ENCODE measurements at places on chromosomes 11 and 22.

DNA sequence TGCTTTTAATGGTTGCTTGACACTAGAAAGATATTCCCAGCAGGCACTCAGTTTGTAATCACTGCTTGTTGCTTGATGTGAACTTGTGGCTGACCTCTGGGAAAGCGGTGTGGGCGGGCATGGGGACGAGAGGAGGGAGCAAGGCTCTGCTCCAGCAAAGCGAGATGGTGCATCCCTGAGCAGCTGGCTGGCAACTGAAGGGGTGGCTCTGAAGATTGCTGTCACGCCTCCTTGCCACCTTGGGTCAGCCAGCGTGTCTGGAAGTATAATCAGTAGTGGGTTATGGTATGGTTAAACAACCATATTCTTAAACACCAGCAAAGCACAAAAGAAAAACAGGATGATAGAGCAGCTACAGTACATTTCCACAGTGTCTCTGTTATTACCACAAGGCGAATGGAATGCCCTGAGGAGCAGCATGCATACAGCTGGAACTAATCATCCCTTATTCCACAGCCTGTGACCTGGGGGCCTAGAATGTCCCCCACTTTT, 124.5 kb downstream of the TRIM44 start:
- DNase-seq = no peak

DNA sequence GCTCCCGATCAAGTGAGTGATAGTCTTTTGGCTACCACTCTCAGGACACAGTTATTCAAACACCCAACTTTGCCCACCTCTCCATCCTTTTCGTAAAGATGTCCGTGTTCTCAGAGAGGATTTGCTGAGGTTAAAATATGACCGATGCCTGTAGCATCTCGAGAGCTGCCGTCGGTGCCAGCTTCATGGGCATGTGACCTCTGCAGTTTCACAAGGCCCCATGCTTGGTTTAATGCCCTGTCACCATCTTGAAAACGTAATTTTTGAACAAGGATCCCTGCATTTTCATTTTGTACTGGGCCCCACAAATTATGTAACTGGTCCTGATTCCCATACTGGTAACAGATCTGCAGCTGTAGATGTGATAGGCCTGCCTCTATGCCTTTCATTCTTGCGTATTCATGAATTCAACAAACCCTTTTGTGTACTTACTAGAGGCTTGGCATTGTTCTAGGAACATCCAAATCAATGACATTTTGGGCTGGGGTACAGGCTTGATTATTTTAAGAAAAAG, 85.1 kb downstream of the BMAL1 start:
- no peak for DNase-seq

DNA sequence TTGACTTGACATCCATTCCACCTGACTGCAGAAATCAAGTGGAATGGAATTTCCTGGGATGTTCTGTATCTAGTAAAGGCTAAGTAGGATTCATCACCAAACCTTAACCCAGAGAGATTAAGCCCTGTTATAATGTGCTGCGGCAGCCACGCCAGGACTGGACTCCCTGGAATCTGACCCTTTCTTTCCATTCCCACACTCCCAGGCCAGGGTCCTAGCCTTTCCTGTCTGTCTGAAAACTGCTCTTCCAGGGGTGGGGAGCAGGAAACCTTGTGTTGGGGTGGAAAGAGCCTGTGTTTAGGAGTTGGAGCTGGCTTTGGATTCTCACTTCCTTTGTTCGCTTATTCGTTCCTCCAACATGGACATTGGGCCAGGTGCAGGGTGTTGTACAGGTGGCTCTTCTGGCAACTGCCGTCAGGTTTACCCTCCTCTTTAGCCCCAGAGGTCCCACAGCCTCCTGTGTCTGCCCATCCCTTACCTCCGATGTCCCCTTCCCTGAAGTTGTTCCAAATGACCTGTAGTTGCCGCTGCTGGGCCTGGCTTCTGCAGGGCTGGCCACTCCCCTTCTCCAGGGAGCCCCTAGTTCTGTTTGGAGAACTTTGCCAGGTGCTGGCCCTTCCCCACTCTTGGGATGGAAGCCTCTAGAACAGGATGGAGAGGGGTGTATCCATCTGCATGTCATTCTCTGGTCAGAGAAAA, 20.5 kb upstream of the PARVB start:
- DNase-seq = no peak

DNA sequence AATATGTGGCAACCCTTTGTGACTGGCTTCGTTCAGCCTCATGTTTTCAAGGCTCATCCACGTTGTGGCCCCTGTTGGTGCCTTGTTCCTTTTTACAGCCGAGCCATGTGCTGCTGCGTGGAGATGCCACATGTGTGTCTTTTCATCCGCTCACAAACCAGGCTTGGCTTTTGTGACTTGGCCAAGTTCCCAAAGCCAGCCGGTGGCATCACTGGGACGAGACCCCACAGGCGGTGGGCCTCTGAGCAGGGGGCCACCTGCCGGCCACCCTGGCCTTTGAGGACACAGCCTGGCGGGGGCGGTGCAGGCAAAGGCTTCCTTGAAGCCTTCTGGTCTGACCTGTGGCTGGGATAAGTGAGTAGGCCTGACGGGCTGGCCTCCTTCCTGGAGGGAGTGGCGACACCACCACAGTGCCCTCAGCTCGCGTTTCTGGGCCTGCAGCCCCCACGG, 10.5 kb downstream of the GRK2 start:
- DNase-seq = no peak

GRCh38 chr22:50143096-50143495, 27.4 kb upstream of the PANX2 start:
- DNase-seq = no peak

GRCh38 chr11:79102840-79103239, 338.0 kb downstream of the TENM4 start:
- DNase-seq = no peak

DNA sequence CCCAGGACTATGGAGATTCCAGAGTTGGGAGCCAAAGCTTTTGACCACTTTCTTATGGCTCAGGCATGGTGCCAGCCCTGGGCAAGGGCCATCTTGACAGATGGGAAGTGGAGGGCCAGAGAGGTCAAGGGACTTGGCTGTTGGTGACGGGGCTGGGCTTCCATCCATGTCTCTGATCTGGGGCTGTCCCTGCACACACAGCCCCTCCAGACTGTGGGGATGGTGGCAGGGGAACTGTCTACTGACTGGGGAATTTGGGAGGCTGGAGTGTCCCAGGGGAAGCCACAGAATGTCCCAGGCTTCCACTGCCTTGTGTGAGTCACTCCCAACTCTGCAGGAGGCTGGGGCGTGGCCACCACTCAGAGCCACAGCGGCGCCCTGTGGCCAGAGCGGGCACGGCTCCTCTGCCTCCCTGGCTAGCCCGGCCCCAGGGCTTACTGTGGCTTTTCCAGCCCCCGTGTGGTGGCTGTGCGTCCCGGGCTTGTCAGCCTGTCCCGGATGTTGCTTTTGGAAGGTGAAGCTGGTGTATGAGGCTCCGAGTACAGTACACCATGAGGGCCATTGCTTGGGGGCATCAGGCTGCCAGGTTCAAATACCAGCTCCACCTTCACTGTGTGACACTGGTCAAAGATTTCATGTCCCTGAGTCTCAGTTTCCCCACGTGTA, 19.6 kb downstream of the C22orf23 start:
- DNase-seq = peak; percentile 73

- DNase-seq = no peak
Observed at GRCh38 chr22:19060356-19061009, 61.7 kb downstream of the DGCR2 start.

- DNase-seq = no peak
Observed at GRCh38 chr11:121807051-121807450, 309.0 kb downstream of the BLID start.

DNA sequence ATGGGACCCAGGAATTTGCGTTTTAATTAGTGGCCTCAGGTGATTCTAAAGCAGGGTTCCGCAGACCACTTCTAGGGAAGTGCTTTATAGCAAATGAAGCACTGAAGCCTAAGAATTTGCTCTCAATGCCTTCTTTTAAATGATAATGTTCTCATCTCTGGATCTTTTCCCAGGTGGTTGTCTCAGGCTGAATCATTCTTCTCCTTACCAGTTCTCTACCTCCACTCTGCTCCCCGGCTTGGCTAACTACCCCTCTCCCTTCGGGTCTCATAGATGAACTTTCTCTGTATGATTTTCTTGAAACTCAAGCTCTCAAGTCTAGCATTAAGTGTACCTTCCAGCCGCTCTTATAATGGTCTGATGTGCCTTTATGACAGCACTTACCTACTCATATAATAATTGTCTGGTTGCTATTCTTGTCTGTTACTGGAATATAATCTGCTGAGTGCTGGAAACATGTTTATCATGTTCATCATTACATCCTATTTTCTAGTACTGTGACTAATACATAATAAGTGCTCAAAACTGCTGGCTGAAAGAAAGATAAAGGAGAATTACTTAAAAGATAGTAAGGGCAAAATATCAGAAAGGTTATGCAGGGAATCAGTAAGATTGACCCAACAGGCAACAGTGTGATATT, 195.9 kb upstream of the SESN3 start:
- no peak for DNase-seq

DNA sequence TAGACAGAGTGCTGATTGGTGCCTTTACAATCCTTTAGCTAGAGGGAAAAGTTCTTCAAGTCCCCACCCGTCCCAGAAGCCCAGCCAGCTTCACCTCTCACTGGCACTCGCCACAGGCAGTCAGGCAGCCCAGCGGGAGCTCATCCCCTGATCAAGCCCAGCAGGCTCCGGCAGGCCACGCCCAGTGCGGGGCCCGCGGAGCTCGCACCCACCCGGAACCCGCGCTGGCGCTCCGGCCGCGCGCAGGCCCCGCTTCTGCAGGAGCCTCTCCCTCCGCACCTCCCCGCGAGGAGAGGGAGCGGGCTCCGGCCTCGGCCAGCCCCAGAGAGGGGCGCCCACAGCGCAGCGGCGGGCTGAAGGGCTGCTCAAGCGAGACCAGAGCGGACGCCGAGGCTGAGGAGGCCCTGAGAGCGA, 202.4 kb upstream of the PDGFD start:
- DNase-seq = no peak

DNA sequence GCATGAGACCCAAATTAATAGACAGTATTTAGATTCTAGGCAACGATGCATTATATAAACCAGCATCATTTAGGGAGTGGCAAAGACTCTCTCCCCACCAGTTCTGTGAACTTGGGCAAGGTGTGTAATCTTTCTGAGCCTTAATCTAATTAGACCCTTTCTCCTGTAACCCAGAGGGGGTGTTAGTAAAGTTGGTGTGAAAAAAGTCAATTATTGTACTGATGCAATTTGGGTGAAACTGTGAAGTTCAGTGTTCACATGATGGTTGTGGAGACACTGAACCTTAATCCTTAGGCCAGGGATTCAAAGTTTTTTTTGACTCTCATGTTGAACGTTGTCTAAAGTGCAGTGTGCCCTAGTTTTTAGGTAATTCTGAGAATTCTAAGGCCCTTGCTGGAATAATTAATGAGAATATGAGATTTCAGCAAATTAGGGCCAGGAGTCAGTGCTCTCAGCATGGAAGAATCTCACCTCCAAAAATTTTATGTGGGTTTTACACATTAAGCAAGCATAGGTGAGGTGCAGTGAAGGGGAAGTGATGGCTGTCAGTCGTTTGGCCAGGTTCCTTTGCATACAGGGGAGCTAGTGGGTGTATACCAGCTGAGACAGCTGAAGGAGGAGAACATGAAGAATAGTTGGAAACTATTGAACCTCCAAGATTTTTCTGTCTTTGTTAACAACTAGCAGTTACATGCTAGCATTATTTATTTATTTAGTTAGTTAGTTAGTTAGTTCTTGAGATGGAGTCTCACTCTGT, 94.2 kb downstream of the PTPRJ start:
- no peak for DNase-seq

DNA sequence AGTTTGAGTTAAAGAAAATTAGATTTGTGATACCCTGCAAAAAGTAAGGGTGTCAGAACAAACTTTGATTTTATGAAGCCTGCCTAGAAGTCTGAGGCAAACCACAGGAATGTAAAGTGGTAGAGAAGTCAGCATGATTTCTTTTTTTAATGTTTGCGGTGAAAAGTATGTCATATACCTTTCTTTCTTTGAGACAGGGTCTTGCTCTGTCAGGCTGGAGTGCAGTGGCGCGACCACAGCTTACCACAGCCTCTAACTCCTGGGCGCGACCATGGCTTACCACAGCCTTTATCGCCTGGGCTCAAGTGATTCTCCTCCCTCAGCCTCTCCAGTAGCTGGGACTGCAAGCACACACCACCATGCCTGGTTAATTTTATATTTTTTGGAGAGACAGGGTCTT, 4.7 kb downstream of the API5 start:
- DNase-seq = no peak

DNA sequence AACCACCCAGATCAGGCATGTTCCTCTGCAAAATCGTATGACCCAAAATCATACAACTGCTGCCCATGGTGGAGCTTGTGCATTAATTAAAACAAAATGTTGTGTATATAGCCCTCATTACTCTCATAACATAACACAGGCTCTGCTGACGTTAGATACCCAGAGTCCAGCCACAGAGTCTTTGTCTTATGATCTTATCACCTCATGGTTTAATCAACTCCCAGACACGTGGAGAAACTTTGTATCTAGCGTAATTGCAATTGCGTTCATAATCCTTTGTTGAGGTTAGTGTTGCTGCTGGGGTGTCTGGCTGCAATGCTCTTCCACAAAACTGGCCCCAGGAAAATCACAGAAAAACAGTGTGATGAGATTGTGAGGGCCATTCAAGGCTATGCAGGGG, 5.0 kb upstream of the APOL1 start:
- no peak for DNase-seq

GRCh38 chr22:36149441-36149840, 11.1 kb downstream of the APOL3 start:
- no peak for DNase-seq

DNA sequence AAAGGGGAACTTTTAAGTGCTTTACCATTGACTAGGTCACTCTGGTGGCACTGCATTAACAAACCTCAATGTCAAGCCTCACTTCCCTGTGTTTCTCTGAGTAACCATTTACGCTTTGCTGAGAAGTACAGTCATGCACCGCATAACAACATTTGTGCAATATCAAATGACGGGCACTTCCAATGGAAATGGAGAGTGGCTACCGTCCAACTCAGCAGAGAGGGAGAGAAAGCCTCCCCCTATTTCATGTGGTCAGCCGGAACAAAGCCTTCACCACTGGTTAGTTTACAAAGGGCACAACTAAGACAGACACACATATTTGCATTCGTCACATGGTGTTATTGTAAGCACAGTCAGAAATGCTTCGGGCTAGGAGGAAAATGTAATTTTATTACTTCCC, 117.3 kb downstream of the RASSF10 start:
- DNase-seq = no peak

All from GM18507 (cell line).